HS-5 (cell line): ENCODE measurements at places on chromosomes 3 and 15.

DNA sequence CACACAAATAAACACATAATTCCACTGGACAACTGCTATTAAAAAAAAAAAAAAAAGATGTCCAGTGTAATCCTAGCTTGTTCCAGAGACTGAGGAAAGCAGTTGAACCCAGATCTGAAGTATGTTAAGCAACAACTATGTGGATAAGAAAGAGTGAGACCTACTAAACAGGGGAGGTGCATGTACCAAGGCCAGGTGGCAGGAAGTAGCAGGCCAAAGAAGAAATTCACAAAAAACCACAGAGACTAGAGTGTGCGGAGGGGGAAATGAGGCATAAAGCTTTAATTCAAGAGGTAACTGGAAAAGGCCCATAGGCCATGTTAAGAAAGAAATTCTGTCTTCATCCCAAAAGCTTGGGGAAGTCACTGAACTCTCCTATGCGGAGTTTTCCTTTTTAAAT is 490.0 kb downstream of the NAALADL2 start:
- no peak for DNase-seq

- no peak for DNase-seq
These were observed 4.0 kb downstream of the C3orf52 start for GRCh38 chr3:112089956-112090886.

GRCh38 chr3:147431751-147432150 is 22.6 kb downstream of the ZIC1 start:
- no peak for DNase-seq

DNA sequence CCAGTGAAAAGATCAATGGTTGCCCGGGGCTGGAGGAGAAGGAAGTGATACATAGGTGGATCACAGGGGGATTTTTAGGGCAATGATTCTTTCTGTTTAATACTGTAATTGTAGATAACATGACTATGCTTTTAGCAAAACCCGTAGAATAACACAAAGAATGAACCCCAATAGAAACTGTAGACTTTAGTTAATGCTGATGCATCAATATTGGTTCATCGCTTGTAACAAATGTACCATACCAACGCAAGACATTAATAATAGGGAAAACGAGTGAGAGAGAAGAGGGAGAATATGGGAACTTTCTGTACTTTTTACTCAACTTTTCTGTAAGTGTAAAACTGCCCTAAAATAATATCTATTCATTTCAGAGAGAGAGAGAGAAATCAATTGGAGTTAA is 383.3 kb upstream of the ATP11B start:
- no peak for DNase-seq

GRCh38 chr3:102068327-102068726 is 219.0 kb downstream of the NFKBIZ start:
- no peak for DNase-seq

DNA sequence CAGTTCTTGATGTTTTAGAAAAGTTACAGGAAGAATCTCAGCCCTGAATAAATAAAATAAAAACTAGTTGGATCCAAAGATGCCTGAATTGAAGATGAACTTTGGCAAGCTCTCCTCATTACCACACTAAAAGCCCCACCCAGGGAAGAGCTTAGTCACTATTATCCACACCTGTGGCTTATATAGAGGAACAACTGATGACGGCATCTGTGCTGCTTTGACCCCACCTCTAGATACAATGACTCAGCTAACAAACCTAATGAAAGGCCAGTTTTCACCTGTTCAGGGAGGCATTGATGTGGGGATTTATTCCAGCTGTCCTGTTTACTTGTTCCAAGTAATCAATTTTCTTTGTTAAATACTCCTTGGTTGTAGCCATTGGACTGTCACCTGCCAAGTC is 604.7 kb upstream of the EPHA6 start:
- no peak for DNase-seq

GRCh38 chr3:62119139-62119538 is 254.2 kb downstream of the FEZF2 start:
- no peak for DNase-seq

- peak; percentile 71 for DNase-seq
These were observed 231.6 kb upstream of the AGTR1 start for GRCh38 chr3:148466143-148466542.

DNA sequence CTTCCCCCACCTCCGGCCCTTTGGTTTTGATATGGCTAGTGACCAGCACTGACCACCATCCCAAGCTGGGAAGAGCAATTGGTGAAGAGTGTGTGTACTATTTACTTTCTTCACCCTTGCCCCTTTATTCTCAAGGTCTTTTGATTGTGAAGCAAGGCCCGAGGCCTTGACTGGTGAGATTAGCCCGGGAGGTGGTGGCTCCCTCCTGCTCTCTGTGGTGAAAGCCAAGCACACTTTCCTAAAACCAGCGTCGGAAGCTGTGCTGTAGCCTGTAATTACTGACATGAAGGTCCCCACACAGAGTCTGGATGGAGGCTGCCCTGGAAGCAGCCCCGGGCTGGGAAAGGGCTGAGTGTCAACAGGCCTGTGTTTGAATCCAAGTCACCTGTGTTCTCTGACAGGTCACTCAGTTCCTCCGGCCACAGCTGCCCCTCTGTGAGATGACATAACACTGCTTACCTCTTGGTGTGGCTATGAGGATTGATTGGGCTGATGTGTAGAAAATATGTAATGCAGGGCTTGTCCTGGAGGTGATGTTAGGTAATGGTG is 60.5 kb upstream of the PRR23C start:
- no peak for DNase-seq

- DNase-seq, result no peak
These were observed 26.2 kb downstream of the IDH3A start for GRCh38 chr15:78175330-78175729.
